ENCODE measurements at places on chromosomes 2 and 18.

GRCh38 chr2:141641462-141641861 lies 489.4 kb downstream of the LRP1B start:
- DNase-seq: no peak

GRCh38 chr18:61464551-61465142 lies 131.4 kb downstream of the CDH20 start:
- no peak for DNase-seq

- DNase-seq: no peak
These were observed 7.9 kb downstream of the ALPP start for GRCh38 chr2:232386490-232386739.

GRCh38 chr2:105824446-105824845 lies 79.7 kb downstream of the NCK2 start:
- DNase-seq: no peak

DNA sequence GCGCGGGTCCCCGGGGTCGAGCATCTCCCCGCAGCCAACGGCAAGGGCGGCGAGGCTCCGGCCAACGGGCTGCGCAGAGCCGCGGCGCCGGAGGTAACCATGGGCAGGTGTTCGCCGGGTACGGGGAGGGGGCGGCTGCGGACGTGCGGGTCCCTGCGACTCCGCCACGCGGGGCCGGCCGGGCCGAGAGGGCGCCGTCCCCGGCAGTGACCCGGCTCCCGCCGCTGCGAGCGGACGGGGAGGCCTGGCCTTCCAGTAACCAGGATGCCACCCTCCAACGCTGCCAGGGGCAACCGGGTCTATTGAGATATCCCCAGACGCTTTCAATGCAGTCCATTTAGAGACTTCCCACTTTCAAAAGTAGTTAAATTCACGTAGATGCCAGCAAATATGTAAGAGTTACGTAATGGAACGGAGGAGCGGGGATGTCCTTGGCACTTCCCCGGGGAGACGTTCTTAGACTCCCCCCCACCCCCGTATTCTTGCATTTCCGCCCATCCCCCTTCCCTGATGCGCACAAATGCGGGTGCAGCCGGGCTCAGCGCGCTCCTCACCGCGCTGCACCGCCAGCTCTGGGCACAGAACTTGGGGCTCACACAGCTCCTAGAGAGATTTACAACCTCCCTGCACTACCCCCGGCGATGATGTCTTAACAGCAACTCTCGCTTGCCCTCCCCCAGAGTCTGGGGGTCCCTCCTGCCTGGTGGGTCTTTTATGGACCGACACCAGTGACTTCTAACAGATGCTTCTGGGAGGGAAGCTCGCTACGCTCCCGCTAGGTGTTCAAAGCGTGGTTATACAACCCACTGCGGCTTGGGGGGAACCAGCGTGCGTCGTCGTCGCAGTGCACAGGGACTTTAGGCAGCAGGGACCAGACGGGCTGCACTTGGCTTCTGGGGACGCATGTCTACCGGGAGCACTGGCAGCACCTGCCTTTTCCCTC lies 657 bp downstream of the SGPP2 start:
- no peak for DNase-seq

All from activated gamma-delta T cell treated with anti-CD3 and anti-CD28 coated beads, Interleukin-2, amount 50 U/mL, for 16 hours (primary cell).